Nucleus accumbens (tissue), 56 donors: ENCODE measurements at places on chromosomes 2 and 18.

DNA sequence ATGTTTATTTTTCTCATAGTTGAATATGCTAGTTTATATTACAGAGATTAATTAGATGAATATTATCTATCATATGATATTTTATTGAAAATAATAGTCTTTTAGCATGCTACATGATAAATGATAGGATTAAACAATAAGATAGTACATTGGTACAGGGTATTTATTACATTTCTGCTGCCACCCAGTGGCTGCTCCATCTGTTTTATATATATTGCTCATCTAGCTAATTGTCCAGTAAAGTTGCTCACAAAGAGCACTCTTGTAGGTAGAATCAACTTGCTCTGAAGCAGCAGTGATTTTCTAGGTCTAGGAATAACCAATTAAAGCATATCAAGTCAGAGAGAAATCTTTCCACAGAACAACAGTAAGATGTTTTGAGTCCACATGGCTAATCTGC, 183.3 kb downstream of the ASXL3 start:
- DNase-seq, result no peak

GRCh38 chr18:5488844-5489243, 55.0 kb downstream of the EPB41L3 start:
- no peak for DNase-seq

DNA sequence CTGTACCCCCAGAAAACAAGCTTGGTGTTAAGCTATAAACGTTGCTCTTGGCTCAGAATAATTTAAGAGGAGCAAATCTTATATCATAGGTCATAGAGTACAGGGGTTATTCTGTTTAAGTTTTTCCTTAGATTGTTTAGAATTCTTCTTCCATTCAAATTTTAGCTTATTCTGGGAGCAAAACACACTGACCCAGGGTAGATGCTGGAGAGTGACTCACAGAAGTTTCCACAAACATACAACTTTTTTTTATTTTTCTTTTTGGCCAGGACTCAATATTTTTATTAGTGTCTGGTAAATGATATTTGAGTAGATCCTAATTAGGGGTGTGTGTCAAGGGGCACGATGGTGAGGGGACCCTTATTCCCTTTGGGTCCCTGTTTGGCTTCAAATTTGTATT, 71.5 kb upstream of the PSME4 start:
- no peak for DNase-seq

- DNase-seq, result no peak
These were observed 1075.3 kb downstream of the LRP1B start for GRCh38 chr2:141055531-141055930.

- no peak for DNase-seq
These were observed 81.8 kb downstream of the HDAC4 start for GRCh38 chr2:239318790-239319661.

- DNase-seq, result no peak
These were observed 23.6 kb downstream of the TMEM178A start for GRCh38 chr2:39689272-39689841.

DNA sequence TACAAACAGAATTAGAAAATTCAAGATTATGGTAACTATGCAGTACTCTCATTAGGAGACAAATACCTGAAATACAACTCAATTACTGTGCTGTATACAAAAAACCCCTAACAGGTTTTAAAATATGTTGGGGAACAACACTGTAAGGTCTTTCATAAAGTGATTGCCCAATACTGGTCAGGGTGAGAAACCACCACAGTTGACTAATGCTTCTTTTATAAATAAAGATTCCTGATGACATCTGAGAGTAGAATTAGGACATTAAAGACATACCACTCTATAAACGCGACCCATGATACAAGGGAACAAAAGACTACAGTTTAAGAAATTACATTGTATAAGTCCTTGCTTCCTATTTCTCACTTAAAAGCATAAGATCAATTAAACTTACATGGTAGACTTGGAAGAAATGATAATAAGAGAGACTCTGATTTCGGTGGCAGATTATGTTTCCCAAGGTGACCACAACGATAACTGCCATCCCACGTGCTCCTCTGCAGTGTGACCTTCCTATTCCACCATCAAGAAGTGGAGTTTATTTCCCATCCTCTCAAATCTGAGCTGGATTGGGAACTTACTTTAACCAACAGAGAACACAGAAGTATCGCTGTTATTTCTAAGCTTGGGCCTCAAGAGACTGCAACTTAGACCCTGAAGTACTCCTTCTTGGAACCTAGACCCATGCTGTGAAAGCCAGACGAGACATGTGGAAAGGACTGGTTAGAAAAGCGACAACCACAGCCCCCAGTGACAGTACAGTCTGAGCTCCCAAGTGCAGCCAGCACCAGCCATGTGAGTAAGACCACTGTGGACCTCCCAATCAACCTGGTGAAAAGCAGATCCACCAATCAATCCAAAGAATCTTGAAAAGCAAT, 52.3 kb downstream of the ZNF521 start:
- DNase-seq, result no peak

DNA sequence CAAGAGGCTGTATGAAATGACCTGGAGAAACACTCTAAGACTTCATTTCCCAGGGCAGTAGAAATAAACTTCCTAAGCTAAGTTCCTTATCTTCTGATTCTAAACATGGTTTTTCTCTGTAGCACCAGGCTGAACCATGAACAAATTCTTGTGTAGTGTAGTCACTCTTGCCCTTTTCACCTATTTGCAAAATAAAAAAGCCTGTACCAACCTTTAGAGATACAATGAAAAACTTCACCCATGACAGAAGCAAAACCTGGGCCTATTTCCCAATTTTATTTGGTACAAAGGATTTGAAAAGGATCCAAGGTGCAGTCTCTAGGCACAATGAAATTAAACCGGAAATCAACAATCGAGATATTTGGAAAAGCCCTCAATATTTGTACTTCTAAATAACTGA, 43.6 kb downstream of the POLR1A start:
- DNase-seq, result no peak

DNA sequence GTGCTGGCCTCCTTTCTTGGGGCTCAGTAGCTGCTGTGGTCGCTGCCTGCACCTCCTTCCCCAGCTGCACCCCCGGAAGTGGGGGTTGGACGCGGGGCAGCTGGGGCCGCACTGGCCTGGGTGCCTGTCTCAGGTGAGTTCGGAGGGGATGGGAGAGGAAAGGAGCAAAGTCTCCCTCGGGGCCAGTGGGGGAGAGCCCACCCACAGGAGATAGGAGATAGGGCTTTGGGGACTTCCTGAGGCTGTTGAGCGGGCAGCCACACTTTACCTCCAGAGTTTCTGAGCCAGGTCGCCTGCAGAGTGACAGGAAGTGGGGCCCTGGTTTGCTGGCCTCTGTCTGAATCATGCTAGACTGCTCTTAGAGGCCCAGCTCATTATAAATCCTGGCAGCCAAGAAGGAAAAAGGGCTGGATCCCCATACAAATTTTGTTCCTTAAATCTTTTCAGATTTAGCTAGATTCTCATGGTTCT, 8.1 kb downstream of the MBP start:
- DNase-seq, result no peak

- DNase-seq, result no peak
These were observed 39.7 kb upstream of the ACAA2 start for GRCh38 chr18:49853011-49853410.

GRCh38 chr2:224063298-224063648, 24.2 kb upstream of the SERPINE2 start:
- DNase-seq, result no peak

- no peak for DNase-seq
These were observed 49.8 kb downstream of the PLEK start for GRCh38 chr2:68414876-68415275.

DNA sequence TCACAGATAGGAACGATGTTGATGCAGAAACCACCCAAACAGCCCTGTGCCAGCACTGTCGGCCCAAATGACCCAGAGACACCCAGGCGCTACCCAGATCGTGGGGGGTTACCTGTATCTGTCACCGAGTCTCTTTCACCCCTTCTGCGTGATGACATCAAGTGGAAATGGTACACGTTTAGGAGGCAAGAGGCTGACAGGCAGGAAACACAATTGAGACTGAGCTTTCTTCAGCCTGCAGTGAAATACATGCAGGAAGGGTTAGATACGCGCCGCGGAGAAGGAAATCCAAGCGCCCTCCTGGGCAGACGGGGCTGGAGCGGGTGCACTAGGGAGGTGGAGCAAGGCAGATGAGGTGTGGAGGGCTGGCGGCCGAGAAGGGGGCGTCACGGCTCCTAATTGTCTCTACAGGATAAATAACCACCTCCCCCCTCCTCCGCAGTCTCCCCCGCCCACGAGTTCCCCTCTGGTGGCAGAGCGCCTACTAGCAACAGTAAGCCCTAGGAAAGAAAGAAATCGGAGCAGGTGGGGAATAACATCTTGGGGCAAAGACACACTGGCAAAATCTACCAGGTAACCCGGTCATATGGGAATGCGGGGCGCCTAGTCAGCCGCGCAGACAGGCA, at the start of gene RNF152:
RNF152 (minus strand) TSS at position 325 of the 626 bp plus-strand sequence. CDS start 76,544 bp downstream, outside the sequence.
- DNase-seq, result no peak

GRCh38 chr2:32741575-32741974, 113.7 kb downstream of the TTC27 start:
- DNase-seq, result no peak

DNA sequence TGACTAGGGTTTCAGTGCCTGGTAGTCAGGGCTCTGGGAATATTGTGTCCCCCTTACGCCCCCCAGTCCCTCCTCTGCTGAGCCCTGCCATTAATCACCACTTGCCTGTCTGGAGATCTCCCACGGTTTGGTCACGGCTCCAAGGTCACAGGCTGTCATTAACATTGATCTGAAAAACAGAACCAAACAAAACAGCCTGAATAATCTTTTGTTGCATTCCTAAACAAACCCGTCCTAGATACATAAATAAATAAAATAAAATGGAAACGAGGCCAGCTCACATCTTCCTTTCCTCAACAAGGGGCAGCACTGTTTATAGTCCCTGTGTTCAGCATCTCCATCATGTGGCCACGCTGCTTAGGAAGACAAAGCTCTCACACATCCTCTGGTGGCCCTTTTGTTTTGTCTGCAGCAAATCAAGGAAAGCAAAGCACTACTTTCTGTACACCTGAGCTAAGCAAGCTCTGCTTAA, 282.8 kb downstream of the AGPS start:
- no peak for DNase-seq

- no peak for DNase-seq
These were observed 9.8 kb downstream of the FEV start for GRCh38 chr2:218975060-218975777.

- DNase-seq, result no peak
These were observed 252.8 kb upstream of the STON1 start for GRCh38 chr2:48277153-48277552.

GRCh38 chr2:10303694-10304378, 1.1 kb downstream of the HPCAL1 start:
- peak; percentile 27 for DNase-seq

- DNase-seq, result no peak
These were observed 116.0 kb downstream of the DTNB start for GRCh38 chr2:25557179-25558036.

DNA sequence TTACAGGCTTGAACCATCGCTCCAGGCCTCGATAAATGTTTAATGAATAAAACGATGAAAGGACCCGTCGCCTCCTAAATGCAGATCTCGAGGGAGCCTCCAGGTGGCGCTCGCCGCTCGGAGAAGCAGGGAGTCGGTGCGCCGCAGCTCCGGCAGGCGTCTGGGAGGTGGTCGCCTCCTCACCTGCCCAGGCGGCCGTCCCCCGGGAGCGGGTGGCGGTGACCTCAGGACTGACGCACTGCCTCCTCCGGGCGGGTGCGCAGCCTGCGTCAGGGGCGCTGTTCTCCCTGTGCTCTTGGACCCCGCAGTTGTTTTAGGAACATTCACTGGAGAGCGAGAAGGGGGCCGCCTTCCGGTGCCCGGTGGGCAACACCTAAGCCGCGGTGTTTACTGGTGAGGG, 38.6 kb upstream of the POLE4 start:
- peak; percentile 30 for DNase-seq

GRCh38 chr2:70643715-70644114, 90.1 kb upstream of the TGFA start:
- no peak for DNase-seq

DNA sequence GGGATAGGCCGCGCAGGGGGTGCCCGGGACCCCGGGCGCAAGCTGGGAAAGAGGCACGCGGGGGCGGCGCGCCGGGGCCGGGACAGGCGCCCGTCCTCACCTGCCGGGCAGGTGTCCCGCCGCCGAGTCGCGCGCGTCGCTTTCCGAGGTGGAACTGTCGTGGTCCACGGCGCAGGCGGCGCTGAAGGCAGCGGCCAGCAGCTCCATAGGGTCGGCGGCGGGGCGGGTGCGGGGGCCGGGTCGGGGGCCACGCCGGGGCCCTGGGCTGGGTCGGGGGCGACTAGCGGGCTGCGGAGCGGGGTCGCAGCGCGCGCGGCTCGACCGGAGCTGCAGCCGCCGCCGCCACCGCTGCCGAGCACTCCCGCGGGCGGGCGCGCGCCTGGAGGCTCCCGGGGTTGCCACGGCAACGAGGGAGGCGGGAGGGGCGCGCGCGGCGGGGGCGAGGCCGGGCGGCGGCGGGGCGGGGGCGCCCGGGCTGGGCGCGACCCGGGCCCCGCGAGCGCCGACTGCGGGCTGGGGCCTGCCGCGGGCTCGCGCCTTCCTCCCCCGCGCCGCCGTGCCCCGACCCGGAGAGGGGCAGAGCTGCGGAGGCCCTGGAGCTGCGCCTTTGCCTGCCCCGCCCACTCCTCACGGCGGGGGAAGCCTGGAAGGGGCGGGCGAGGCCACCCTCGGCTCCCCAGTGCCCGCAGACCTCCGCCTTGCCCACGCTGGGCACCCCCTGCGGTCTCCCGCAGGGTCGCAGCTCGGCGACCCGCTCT, 57.9 kb downstream of the SNORC start:
- no peak for DNase-seq

DNA sequence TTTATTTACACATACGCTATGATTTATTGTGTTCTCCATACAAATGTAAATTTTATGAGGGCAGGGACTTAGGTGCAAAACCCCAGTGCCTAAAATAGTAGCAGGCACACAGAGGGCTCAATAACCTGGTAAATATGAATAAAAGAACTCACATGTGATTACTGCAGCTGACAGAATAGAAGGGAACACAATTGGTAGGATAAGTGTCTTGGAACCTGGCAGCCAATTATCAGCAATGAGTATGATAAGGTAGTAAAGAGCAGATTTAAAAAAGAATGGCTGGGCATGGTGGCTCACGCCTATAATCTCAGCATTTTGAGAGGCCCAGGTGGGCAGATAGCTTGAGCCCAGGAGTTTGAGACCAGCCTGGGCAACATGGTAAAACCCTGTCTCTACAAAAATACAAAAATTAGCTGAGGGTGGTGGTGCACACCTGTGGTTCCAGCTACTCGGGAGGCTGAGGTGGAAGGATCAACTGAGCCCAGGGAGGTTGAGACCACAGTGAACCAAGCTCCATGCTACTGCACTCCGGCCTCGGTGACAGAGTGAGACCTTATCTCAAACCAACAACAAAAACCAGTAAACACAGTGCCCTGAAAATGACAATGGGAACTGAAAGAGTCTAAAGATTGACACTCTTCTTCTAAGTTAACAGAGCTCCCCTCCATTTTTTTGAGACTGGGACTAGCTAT, 9.9 kb downstream of the SNRPG start:
- DNase-seq, result no peak

DNA sequence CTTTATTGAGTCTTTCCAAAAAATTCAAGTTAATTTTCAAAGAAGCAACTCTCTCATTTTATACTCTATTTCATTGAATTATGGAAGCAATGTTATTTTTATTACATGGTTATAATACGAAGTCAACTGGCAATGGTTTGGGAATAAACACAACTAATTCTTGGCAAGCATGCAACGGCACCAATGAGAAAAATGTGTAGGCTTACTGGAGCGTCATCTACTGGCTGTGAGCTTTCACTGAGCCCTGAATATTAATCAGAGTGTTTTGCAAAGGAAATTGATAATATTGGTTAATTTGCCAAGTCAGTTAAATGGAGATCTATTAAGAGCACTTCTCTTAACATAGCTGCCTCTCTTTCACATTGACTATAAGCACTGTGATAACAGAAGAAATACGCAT, 163.9 kb downstream of the IKZF2 start:
- no peak for DNase-seq
